ENCODE measurements at places on chromosomes 3 and 15. TPM values are rescaled to one million over a fixed set of nuclear protein-coding genes. Genes with fewer than 3 reads are reported as not detected.

Gene ITPKA
- total RNA-seq: 5.2 TPM

Gene SAXO2
- total RNA-seq: 0.32 TPM

Gene PLA2G4E
- total RNA-seq: not detected

Gene GOLGA6D
- total RNA-seq: under 0.01 TPM

Gene PDZRN3
- 33.9 TPM for total RNA-seq

Gene CPNE9
- total RNA-seq: not detected

Gene KCNH8
- total RNA-seq: not detected

Gene TMCO5A
- not detected for total RNA-seq

Gene BNC1
- 4.3 TPM for total RNA-seq

Gene THRB
- 0.09 TPM for total RNA-seq

Gene TPRG1
- 0.32 TPM for total RNA-seq

Gene MUC13
- not detected for total RNA-seq

Gene CCR2
- not detected for total RNA-seq

Gene SERINC4
- total RNA-seq: not detected

Gene TUSC2
- total RNA-seq: 8.4 TPM

Gene IL5RA
- under 0.01 TPM for total RNA-seq

Gene CHRFAM7A
- total RNA-seq: 0.69 TPM

Gene PARP15
- 0.17 TPM for total RNA-seq

Gene GOLGA8J
- total RNA-seq: 0.09 TPM

Gene MORC1
- total RNA-seq: not detected

Gene NKTR
- total RNA-seq: 27.8 TPM

Gene TMC3
- not detected for total RNA-seq

Gene GOLGA8G
- total RNA-seq: not detected

Gene CDCP1
- total RNA-seq: 5.5 TPM

Gene ZNF619
- 5.0 TPM for total RNA-seq

Gene CKMT1B
- total RNA-seq: not detected

Gene BCL2A1
- total RNA-seq: 8.8 TPM

Gene NEK10
- total RNA-seq: 16.7 TPM

Gene KBTBD13
- not detected for total RNA-seq

Gene SLC22A13
- 0.09 TPM for total RNA-seq

Gene IRAK2
- 5.2 TPM for total RNA-seq

Gene MCF2L2
- 0.09 TPM for total RNA-seq

Gene TUSC7
- total RNA-seq: not detected

Gene ARRDC4
- total RNA-seq: 7.7 TPM

Gene SELENOK
- 16.1 TPM for total RNA-seq

Gene PLCH1
- total RNA-seq: 0.09 TPM

Gene ROPN1
- total RNA-seq: not detected

Gene CILP
- 0.79 TPM for total RNA-seq

Gene STRIT1
- not detected for total RNA-seq
